ENCODE measurements at places on chromosomes 11 and 22.
A peak's percentile ranks its signal among the peaks of the same experiment; 100 is the strongest.

DNA sequence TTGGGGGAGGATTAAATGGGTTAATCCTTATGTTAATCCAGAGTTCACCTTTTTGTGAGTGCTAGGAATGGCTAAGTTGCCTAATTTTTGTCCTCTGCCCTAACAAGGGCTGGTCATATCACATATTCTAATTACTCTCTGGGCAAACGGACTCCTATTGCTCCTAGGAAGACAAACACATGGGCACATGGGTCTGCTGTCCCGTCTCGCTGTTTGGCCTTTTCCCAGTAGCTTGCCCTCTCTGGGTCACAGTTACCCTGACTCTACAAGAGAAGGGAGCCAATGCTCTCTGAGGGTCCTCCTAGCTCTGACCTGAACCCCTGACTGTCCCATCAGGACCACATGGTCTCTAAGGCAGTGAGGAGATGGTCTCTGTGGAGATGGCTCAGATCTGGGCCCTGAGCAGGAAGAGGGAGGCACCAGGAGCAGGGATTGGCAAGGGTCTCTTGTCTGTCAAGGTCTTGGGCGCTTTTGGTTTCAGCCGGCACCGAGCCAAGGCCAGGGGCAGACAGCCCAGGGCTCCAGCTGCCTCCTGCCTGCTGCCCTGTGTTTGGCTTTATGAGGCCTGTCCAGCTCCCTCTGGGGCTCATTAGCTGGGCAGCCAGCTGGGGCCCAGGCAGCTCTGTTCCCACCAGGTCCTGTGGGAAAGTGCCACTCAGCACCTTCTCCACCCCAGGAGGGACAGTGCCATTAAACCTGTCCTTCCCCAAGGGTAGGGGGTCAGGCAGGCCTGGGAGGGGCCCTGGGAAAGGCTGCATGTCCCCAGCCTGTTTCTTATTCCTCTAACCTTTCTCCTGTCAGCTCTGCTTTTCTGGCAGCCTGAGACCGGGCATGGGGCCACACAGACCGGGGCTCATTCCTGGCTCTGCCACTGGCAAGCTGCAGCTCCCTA is 559.9 kb downstream of the MN1 start:
- peak; percentile 79 for DNase-seq

GRCh38 chr22:35894937-35895708 is 133.5 kb downstream of the RBFOX2 start:
- DNase-seq, result no peak

DNA sequence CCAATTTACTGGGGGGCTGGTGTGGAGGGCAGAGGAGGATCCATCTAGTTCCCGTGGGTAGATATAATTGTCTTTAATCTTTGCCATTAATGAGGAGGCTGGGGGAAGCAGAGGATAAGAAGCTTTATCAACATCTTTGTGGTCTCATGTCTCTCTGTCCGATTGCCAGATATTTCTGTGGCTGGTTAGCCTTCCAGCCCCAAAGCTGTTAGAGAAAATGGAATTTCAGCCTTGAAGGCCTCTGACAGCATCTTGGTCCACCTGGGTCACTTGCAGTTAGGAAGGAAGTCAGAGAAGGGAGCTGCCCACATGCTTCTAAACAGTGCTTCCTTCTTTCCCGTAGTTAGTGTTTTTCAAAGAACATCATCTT is 56.9 kb downstream of the ABTB2 start:
- DNase-seq, result no peak

GRCh38 chr11:82903843-82904586 is 2.5 kb downstream of the DDIAS start:
- no peak for DNase-seq

DNA sequence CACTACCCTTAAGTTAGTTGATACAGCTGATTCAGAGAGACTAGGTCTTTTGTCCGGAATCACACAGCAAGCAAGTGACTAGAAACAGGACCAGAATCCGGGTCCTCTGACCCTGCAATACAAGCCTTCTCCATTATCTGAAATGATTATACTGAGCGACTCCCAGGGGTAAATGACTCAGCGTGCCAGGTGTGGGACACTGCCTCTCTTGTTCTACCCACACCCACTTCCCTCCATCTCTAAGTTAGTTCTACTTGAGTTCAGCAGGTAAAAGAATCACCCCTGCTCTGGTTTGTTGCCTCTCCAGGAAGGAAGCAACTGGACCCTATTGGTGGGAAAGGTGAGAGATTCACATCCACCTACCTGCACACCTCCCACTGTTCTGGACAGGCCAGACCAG is 156.9 kb downstream of the DBX1 start:
- no peak for DNase-seq

DNA sequence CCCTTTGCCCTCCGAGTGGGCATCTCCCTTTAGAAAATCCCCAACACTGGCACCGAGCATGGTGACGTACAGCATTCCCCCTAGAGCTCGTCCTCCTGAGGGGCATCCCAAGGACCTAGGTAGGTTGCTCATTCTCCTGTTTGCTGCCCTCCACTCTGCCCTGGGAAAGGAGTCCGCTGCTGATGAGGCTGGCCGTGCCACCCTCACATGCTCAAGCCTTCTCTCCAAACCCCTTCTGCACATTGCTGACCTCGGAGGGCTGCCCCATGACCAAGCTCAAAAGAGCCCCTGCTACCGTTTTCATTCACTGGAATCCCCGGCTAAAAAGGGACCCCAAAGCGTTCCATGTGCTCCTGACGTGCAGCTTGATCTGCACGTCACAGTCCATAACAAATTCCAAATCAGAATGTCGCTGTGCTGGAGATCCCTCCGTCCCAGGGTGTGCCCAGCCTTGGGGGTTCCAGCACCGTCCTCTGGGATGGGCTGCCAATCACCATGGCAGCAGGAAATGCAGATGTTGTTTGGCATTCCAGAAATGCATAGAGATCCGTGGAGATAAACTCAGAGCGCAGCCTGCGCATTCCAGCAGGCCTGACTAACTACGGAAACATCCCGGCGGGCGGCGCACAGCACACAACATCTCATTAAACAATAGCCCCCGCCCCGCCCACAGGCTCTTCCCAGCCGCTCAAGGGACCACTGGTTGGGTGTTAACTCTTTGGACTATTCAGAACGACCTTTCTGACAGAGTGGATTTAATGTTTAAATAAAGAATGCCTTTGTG is 26.3 kb upstream of the GNB1L start:
- no peak for DNase-seq

GRCh38 chr11:120599816-120600420 is 88.4 kb downstream of the GRIK4 start:
- no peak for DNase-seq

- DNase-seq, result no peak
These were observed 10.4 kb downstream of the ZNRF3 start for GRCh38 chr22:28893810-28894209.

GRCh38 chr11:110573411-110573810 is 138.8 kb downstream of the ARHGAP20 start:
- DNase-seq, result no peak

- DNase-seq, result no peak
These were observed 814.2 kb upstream of the TENM4 start for GRCh38 chr11:80255021-80255420.

DNA sequence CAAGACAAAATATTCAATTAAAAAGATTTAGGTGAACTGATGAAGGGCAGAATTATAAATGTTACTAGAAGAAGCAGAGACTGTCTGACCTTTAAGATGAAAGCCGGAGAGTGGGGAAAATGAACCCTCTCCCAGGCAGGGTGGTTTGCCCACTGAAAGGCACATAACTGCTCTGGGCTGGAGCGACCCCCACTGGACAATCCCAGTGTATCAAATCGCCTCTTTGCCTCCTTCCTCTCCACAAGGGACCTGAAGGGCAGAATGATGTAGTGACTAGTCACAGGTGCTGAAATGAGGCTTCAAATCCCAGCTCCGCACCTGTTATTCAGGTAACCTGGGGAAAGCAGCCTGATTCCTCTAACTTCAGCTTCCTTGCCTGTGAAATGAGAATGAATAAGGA is 69.0 kb downstream of the EFCAB6 start:
- DNase-seq, result no peak

DNA sequence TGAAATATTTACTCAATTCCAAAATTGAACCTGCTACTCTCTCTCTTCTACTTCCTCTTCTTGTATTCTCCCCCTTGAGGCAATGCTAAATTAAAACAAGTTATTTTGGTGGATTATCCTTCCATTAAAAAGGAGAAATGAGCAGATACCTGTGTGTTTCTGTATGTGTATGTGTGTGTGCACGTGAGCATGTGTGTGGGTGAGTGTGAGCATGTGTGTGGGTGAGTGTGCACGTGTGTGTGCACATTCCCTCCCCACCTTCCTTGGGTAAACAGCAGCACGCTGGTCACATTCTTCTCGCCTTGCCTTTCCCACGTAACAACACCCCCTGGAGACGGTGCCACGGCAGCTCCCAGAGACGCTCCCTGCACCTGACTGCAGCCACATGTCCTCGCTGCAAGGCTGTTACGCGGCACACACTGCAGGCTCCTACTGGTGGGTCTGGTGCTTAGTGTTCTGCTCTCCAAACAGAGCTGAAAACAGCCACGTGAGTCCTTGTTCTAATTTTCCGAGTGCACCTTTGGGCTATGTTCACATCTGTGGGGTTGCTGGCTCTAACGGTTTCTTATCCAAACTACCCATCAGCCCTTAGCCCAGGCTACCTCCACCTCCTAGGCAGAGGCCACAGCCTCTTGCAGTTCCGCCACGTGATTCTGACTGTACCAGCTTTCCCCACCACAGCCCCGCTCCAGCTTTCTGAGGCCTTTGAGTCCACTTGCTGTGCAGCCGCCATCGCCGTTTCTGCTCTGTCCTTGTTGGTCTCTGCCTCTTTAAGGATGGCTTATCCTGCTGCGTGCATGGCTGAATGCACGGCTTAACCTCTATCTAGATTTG is 123.4 kb downstream of the CTTN start:
- DNase-seq, result no peak

DNA sequence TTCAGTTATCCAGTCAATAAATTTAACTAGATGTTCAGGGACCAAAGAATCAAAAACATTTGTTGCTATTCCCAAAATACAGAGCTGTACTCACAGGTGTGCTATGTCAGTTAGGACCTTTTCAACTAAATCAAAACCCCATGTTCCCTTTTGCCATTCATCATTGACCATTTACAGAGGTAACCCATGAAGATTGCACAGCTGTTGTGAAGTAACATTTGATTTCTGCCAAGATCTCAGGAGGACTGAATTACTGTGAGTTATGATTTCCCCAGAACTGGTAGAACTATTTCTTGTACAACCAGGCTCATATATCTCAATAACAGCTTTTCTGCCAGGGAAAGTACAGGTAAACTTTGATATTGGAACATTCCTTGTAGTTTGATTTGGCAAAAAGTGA is 131.1 kb upstream of the FIBIN start:
- DNase-seq, result no peak

DNA sequence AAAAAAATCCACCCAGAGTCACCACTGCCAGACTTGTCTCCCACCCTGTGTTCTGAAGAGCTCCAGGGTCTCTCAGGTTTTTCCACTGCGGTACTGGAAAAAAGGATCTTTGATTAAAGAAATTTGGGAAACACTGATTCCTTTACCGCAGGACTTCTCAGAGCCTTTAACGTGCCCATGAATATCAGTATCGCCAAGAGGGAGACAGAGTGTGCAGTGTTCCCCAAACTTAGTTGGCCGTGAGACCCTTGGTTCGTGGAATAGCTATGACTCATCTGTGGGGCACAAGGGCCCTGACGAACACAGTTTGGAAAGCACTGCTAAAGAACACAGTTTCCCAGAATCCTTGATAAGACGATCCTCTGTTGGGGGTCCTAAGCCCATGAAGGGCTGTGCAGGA is 31.7 kb downstream of the SYT7 start:
- DNase-seq, result no peak

DNA sequence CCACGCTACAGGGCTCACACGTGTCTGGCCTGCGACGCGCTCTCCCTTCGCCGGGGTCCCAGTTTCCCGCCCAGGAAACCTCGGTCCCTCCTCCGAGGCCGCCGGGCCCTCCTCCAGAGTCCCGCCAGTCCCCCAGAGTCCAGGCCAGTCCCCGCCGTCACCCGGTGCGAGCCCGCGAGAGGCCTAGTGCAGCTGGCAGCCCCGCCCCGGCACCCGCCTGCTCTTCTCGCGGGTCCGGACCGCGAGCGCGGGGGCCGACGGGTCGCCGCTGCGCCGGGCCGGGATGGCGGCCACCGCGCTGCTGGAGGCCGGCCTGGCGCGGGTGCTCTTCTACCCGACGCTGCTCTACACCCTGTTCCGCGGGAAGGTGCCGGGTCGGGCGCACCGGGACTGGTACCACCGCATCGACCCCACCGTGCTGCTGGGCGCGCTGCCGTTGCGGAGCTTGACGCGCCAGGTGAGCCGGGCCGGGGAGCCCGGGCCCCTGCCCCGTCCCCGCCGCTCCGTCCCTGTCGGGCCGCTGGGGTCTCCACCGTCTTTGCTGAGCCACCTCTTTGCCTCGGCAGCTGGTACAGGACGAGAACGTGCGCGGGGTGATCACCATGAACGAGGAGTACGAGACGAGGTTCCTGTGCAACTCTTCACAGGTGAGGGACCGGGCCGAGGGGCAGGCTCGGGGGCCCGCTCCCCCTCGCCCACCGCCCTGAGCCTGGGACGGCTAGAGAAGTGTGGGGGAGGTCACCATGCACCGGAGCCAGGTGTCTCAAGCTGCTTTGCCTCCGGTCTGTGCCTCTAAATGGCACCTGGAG is at the start of gene PTPMT1:
PTPMT1 (plus strand) TSS at position 260 of the 809 bp plus-strand sequence; CDS start at position 284, 24 bp downstream.
- DNase-seq, result peak; percentile 41

DNA sequence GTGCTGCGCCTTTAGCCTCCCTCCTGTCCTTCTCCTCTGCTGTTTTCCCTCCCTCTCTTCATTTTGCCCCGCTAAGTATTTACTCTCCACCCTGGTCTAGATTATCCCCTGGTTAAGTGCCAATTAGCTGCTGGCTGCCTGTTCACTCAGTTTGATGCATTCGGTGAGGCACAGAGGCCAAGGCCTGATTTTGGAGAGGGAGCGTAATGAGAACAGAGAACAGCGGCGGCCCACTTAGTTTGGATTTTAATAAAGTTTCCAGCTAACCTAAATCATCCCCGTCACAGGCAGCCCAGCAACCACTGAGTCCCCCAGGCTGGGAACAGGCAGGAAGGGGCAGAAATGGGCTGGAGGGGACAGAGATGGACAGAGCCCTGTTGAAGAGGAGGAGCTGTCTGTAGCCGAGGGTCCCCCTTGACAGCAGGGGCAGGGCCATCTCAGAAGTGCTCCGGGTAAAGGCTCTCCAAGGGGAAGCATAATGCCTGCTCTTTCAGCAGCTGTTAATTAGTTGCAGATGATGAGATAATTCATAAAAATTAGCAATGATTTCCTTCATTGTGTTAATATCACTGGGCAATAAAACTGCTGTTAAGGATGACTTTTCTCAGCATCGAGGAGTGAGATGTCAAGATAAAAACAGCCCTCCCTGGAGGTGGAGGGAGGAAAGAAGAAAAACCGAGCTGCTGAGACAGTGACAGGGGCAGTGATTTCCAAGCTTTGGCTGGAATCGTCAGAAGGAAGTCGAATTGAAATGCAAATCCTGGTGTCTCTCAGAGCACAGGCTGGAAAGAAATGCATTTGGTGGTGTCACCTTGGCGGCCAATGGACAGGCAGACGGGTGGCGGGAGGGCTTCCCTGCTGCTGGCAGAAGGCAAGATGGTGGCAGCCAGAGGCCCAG is 170.1 kb downstream of the GRIK4 start:
- DNase-seq, result peak; percentile 67

- DNase-seq, result no peak
These were observed 19.4 kb downstream of the LAYN start for GRCh38 chr11:111559800-111560464.

GRCh38 chr11:67274768-67275605 is 8.7 kb downstream of the GRK2 start:
- DNase-seq, result no peak

- DNase-seq, result no peak
These were observed 32.1 kb downstream of the DAGLA start for GRCh38 chr11:61712314-61712713.

Data from NCI-H1092 (cell line).